ENCODE measurements at places on chromosomes 5 and 9. TPM values are rescaled to one million over a fixed set of nuclear protein-coding genes. Genes with fewer than 3 reads are reported as not detected.

MYMK gene
- not detected for total RNA-seq

MARCOL gene
- total RNA-seq: not detected

TEX53 gene
- not detected for total RNA-seq

TIMD4 gene
- total RNA-seq: 0.23 TPM

IER5L gene
- 8.5 TPM for total RNA-seq

SPINK1 gene
- not detected for total RNA-seq

NR5A1 gene
- total RNA-seq: 0.69 TPM

CTSV gene
- 0.46 TPM for total RNA-seq

PCDHGA6 gene
- total RNA-seq: 11.3 TPM

SLCO6A1 gene
- total RNA-seq: not detected

KCNV2 gene
- not detected for total RNA-seq

TRPM3 gene
- 36.4 TPM for total RNA-seq

PHYHD1 gene
- 2.1 TPM for total RNA-seq

RRAGA gene
- 83.7 TPM for total RNA-seq

GALNT10 gene
- total RNA-seq: 14.8 TPM

AGXT2 gene
- 0.23 TPM for total RNA-seq

SOX30 gene
- not detected for total RNA-seq

HRCT1 gene
- not detected for total RNA-seq

QRFP gene
- not detected for total RNA-seq

STRBP gene
- 119 TPM for total RNA-seq

IL13 gene
- total RNA-seq: not detected

LMX1B gene
- total RNA-seq: 1.8 TPM

WDR38 gene
- total RNA-seq: 2.1 TPM

PRPF4 gene
- 23.3 TPM for total RNA-seq

ARHGEF37 gene
- total RNA-seq: 3.0 TPM

PIP5KL1 gene
- total RNA-seq: 11.5 TPM

MLANA gene
- total RNA-seq: not detected

TAF11L10 gene
- not detected for total RNA-seq

SHISAL2B gene
- total RNA-seq: 0.92 TPM

FOXD4L6 gene
- total RNA-seq: 0.46 TPM

CFAP90 gene
- total RNA-seq: 13.4 TPM

CCNJL gene
- 2.5 TPM for total RNA-seq

BBLN gene
- 62.7 TPM for total RNA-seq

COL23A1 gene
- total RNA-seq: 4.2 TPM

LCN9 gene
- total RNA-seq: not detected

LRRC70 gene
- total RNA-seq: 4.8 TPM
